NCI-H2081 (cell line): ENCODE measurements at places on chromosomes 1 and 21.
A peak's percentile ranks its signal among the peaks of the same experiment; 100 is the strongest.

DNA sequence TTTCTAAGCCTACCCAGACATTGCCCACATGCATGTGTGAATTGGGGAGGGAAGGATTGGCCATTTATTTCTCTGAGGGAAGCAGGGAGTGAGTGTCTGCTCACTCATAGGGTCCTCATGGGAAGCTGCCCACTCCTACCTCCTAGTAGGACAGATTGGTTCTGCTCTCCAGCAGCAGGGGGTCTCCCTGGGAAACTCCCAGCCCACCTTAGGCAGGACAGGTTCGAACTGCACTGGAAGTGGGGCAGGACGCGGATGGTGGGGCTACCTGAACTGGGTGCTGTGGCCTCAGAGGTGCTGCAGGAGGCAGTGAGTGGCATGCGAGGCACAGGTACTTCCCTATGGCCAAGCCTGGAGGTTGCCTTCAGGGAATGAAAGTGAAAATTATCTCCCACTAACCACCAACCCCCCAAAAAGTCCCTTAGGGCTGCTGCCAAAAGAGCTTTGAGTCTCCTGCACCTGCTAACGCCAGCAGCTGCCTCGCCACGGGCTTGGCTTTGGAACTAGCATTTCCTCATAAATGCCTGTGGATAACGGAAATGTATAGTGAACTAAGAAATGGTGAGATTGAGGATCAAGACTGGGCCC, 157.0 kb upstream of the COA6 start:
- no peak for DNase-seq

DNA sequence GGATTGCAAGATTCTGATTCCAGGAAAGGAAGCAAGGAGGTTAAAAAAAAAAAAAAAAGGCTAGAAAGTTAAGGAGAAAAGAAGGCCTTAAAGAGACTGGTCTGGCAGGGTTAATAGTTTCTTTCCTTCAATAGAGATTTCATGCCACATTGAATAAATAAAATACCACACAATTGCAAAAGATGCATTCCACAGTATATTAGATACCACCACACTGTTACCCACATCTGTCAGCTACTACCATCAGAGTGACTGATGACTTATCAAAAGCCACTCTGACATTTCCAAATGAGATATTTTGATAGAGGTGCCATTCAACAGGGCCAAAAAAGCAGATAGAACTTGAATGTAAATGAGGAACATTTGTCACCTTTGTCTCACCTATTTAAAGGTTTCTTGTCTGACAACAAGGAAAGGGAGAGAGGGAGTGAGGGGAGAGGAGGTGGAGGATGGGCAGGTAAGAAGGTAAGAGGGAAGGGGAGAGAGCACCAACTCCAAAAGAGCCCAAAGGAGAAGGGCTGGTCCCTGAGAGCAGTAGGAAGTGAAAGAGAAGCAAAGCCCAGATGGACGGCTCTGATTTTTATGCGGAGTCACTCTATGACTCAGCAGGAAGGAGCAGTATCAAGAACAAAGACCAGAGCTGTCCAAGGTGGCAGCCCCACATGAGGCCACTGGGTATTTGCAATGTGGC, 38.3 kb downstream of the LRRN2 start:
- DNase-seq, result no peak

DNA sequence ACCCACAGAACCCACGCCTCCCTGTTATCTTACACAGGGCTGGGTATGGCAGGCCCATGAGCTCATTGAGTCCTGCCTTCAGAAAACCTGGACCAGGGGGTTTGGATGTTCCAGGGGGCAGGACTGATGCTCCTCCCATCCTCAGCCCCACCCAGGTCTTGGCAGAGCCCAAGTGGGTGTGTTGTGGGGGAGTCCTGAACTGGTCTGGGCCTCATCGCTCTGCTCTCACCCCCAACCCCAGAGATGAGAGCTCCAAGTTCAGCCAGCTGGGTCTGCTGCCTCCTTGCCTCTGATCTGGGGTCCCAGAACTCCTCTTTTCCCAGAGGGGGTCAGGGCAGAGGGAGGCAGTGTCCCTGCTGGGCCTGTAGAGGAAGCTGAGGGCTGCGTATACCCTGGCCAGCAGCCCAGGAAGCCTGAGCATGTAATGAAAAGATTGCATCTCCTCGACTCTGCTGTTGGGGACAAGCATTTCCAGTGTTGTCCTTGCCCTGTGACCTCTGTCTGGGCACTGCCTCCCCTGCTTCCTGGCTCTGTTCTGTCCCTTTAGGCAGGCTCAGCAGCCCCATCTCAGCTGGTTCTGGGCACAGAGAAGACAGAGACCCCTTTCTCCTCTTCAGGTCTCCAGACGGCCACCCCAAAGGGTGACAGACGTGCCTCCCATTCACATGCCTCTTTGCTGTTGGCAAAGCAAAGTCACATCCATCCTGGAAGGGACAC, 54.7 kb upstream of the EPS8L3 start:
- DNase-seq, result no peak

DNA sequence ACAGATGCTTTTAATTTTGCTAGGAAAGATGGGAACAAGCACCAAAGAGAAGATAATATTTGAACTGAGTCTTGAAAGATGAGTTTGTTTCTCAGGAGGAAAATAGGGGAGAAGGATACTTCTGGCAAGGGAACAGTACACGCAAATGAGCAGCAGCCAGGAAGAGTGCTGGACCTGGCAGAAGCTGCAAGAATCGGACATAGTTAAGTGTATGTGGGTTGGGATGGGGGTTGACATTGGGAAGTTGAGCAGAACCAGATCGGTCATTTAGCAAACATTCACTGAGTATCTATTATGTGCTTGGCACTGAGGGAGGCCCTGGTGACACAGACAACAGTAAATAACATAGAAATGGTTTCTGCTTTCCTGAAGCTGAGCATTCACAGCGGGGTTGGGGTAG, 198.8 kb downstream of the PLPP3 start:
- DNase-seq, result no peak

DNA sequence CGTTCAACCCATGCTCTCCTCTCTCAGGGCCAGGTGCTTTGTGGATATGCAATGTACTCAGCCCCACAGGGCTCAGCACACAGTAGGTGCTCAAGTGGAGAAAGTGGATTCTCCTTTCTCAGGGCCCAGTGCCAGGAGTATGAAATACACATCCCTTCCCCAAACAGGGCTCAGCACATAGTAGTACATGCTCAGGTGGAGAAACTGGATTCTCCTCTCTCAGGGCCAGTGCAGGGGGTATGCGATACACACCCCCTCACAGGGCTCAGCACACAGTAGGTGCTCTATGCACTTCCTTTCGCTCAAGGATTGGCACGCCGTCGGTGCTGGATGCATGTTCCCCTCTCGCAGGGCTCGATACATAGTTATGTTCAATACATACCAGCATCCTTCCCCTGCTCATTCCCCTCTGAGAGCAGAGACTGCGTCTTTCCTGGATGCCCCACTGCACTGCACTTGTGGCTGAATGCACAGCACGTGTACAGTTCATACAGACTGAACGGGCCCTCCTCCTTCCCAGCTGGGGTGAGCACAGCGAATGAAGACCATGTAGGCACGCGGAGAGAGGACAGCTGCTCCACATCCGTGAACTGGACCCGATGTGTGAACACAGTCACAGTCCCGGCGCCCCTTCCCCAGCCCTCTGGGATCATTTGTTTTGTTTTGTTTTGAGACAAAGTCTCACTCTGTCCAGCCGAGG, 16.6 kb upstream of the DISP3 start:
- DNase-seq, result no peak

DNA sequence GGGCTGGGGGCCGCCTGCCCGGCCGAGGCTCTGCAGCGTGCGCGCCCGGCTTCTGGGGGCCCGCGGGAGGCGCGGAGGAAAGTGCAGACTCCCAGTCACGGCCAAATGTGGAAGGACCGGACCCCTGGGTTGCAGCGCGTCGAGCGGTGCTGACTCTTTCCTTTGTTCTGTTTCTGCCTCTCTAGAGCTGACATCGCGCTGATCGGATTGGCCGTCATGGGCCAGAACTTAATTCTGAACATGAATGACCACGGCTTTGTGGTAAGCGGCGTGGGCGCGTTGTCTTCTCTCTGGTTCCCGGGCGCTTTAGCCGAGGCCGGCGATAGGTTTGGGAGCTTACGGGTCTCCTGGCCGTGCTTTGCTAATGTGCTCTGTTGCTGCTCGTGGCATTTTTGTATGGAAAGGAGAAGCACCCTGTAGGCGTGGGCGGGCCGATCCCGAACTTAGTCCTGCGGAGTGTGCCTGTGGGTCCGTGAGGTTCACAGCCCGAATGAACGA, 629 bp downstream of the PGD start:
- no peak for DNase-seq

DNA sequence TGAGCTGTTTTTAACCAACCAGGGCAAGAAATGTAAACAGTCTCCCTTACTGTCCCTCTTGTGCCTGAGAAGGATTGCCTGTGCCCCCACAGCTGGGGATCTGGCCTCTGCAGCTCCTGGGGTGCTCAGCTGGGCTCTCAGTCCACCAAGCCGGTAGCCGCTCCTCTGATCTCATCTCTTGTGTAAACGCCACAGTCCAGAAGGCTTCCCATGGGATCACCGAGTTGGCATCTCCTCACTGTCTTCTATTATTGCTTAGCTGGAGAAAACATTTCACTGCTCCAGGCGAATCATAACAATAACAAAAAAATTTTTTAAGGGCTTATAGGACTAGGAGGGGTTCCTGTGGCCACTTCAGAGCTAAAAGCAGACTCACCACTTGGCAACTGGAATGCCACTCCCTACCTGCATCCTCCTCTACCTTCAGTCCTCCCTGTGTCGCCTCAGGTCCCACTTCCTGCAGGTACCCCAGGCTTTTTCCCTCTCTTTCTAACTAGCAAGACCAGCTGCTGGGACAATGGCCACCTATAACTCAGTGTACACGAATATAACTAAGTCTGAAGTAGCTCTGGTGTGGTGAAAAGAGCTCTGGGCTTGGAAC, 75.8 kb downstream of the ATP1A1 start:
- no peak for DNase-seq

- DNase-seq, result no peak
Measured at GRCh38 chr1:33713058-33713877, 150.6 kb upstream of the HMGB4 start.

DNA sequence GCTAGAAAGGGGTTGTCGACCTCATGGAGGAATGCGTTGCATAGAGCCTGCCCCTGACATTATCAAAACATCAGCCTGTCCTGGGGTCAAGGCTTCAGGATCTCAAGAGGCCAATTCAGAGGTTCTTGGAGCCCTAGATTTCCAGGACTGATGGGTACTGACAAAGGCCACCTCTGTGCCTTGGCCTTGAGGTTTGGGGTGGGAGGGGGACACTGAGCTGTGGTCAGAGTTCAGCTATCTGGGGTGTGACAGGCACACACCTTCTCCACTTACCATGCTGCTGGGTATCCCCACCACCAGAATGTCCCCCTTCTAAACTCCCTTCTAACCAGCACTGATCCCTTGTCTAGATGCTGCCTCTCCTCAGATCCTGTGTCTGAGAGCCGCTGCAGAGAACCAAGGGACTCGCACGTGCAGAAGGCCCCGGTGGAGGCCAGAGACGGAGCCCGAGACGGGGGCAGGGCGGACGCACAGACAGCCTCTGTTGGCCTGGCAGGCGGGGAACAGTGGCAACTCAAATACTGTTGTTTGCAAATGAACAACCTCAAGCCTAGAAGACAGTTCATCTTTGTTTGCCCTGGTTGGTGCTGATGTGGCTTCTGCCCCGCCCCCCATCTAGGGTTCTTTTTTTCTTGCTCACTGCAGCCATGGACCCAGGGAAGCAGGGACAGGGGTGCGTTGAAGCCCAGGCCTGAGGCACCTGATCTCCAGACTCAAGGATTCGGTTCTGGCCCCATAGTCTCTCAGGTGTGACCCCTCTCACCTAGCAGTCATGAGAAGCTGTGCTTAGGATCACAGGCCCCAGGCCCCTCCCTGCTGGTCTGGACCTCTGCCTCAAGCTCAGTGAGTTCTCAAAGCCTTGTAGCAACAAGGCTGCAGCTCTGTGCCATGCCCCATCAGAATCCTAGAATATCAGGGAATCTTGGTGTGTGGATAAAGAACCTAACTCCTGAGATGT, 28.1 kb upstream of the CSF1 start:
- no peak for DNase-seq

DNA sequence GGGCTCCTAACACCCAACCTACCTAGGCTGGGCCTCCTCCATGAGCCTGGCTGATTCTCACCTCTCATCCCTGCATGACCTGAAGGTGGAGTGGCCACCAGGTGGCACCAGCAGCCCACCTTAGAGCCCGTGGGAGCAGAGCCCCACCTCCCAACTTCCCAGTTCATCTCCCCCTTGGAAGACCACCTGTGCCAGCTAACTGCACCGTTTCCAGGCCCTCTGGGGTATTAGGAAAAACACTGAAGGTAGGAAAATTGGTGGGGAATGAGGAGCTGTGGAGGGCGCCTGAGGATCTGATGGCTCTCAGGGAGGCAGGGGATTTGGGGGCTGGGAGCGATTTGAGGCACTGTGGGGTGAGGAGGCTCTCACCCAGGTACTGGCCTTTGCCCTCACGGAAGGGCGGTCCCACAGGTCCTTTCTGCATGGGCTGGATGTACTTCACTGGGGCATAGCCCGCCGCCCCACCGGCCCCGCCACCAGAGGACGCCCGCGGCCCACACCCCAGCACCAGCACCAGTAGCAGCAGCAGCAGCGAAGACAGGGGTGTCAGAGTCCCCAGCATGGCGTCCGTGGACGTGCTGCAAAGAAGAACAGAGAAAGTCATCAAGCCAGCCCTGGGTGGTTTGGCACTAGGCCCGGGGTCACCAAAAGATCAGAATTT, 11.1 kb downstream of the ADPRS start:
- DNase-seq, result peak; percentile 85

DNA sequence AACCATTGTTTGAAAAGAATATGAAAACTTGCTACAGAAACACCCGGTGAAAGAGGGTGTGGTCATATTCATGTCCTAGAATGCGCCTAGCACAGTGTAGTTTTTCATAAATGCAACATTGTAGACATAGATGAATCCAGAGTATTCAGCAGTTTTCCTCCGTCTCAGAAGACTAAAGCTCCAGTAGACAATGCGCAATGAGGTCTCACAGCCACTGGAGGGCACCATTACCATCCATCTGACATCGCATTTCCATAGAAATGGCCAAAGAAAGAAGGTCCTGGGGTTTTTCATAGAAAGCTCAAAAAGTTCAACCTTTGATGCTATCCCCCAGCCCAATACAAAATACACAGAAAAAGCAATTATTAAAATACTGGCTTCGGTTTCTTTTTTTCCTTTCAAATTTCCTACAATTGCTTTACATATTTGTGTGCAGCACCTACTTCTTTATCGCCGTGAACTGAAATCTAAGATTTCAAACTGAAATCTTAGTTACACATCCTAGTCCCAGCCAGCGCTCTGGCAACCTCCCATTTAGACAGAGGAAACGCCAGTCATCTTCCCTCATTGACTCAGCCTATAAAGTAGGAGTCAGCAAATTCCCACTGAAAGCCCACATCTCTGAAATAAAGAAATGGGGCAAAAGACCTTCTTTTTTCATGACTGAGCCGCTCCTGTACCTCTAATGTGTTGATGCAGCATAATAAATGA, 3.9 kb upstream of the CD58 start:
- peak; percentile 52 for DNase-seq

- no peak for DNase-seq
Measured at GRCh38 chr1:115506924-115507589, 134.7 kb upstream of the VANGL1 start.

- no peak for DNase-seq
Measured at GRCh38 chr21:14706712-14707510, 160.8 kb upstream of the SAMSN1 start.

DNA sequence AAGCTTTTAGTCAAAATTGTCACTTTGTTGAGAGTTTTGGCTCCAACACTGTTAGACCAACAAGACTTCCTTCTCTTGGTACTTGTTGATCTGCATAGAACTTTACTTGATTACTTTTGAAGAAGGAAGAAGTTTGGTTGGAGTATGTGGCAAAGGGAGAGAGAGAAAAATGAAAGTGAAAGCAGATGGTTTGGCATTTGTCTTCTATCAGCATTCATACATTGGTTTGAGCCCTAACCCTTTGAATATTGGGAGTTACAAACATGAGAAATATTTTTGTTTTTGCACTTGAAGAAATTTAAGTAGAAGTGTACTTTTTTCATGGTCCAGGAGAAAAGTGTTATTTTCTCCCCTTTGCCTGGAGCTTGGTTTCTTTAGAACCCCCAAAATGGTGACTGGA, 169.8 kb downstream of the ADGRL4 start:
- DNase-seq, result no peak
